ENCODE measurements at places on chromosomes 11 and 22.

DNA sequence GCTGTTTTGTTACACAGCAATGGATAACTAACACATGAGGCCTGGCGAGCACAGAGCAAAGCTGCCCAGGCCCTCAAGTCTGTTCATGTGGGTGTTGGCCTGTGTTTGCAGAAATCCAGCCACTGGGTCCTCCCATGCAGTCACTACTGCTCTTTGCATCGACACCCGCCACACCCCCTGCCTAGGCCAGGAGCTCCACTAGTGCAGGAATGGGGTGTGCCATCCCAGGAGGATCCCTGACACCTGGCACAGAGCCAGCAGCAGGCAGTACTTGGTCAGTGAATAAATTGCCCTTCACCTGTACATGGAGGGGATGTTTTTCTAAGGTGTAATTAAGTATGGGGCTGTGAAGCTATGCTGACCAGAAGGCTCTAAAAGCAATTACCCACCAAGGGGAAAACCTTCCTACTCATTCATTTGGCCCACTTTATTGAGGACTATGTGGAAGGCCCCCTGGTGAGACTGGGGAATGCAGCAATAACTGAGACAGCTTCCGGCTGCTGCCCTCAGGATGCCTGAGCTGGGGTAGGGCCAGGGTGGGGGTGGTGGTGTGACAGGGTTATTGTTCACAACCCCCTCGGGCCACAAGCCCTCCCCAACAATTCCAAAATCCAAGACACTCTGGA is 160.8 kb downstream of the CRYBB2 start:
- no peak for DNase-seq

DNA sequence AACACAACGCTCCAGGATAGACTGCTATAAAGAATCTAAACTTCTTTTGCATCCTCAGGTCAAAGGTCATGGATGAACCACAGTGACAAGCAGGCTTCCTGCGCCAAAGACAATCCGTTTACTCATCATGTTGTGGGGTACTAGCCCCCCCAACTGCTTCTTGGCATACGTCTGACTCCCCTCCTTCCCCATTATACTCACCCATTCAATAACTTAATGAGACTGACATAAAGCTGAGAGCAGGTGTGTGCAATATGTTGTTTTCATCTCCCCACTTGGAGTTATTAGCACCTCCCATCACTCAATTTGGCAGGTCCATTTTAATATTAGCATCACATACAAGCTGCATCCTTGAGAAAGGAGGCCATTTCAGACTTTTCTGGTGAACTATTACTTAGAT is 157.1 kb downstream of the CADM1 start:
- no peak for DNase-seq

- no peak for DNase-seq
Measured at GRCh38 chr11:45217991-45218390, 68.2 kb downstream of the SYT13 start.

DNA sequence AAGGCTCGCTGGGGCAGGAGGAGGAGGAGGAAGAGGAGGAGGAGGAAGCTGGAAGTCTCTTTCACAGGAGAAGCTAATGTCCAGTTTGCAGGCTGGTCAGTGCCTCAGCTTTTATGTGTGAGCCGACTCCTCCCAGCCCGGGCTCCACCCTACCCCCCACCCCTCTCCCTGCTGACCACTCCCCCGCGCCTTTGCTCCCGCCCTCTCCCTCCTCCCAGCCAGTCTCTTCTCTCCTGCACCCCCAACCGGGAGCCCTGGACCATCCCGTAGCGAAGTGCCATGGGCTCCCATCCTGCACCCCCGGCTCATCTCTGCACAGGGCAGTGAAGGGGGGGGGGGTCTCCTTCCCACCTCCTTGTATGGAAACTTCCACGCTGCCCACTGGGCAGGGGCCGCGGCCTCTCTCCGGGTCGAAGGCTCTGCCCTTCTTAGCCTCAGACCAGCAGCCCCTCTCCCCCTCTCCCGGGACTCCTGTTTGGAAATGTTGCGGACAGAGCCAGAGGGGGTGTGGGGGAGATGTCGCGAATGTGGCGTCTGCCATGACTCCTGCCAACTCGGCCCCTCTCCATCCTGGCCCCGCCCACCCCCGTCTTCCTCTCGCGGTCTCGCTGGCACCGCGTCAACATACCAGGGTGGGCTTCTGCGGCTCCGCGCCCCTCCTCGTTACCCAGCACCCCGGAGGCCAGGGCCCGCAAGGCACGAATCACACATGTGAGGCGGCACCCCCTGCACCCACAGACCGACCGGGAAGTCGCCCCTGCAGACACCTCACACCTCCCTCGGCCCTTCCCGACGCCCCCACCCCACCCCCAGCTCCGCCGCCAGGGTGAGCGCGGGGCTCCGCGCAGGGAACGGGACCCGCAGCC is 1.8 kb downstream of the IGF2 start:
- DNase-seq, result no peak

GRCh38 chr11:72240461-72241290 is 3.3 kb downstream of the PHOX2A start:
- no peak for DNase-seq

DNA sequence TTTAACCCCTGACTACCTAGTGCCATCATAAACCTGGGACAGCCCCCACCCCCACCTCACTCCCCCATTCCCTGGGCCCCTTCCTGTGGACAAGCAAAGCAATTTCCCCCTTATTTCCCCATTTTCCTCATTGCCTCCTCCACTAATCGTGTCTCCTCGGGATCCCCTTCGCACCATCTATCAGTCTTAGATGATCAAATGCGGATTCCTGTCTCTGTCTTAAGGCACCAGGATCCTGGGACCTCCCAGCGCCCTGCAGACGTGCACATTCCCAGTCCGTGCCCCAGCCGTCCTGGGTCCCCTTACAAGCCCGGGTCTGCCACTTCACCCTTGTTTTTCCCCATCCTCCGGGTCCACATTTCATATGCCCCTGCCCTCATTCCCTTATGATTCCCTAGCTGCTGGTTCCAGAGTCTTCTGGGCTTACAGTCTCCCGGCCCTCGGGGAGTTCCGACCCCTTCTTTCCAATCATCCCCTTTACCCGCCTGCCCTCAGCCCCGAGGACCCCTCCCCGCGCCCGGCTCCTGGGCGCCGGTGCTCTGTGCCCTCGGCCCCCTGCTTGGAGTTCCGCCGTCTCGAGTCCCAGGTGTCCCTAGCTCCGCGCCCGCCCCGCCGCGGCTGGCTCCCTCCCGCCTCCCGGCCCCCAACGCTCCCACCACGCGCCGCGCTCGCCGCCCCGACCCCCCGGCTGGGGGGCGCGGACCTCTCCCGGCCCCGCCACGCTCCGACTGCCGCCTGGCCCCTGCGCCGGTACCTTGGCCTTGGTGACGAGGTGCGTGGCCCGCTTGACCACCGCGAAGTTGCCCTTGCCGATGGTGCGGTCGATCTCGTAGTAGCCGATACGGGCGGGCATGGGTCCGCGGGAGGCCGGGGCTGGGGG is 599 bp downstream of the SIK3 start:
- DNase-seq, result no peak

DNA sequence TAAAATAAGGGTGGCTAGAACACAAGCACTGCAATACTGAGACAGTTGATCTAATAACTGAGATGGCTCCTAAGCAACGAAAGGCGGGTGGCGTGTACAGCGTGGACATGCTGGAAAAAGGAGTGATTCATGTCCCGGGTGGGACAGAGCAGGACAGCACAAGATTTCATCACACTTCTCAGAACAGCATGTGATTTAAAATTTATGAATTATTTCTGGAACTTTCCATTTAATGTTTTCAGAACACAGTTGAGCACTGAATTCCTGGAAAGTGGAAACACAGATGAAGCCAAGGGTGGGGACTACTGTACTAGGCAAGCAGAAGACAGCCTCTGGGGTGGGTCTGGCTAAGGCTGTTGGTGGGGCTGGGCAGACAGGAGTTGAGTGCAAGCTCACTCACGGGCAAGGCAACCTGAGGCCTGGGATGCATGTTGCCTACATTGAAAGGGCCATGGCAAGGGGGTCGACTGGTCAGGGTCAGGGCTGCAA is 165.6 kb upstream of the DDI1 start:
- DNase-seq, result no peak

GRCh38 chr11:69011624-69012091 is 1.4 kb downstream of the MRGPRF start:
- no peak for DNase-seq

DNA sequence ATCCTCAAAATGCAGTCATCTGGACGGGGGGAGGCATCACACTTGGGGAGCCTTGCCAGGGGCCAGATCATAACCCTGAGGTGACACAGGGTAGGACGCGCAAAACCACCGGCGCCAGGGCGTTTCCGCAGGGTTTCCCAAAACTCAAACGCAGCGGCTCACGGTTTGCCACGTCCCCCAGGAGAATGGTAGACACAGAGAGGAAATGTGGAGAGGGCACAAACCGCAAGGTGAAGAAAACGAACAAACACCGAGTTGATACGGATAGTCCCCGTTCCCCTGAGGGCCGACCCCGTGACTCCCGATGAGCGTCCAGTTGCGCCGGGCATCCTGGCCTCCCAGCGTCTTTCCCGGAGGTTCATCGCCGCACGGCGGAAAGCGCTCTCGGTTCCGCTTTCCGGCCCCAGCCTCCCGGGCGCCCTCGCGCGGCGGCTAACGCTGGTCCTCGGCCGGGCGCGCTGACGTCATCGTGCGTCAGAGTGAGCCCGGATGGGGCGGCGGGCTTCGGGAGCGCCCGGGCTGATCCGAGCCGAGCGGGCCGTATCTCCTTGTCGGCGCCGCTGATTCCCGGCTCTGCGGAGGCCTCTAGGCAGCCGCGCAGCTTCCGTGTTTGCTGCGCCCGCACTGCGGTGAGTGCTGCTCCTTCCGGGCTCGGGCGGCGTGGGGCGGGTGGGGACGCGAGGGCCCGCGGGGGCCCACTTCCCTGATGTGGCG is at the start of gene BIRC2:
BIRC2 (plus strand) TSS at position 467 of the 714 bp plus-strand sequence. CDS start 2,641 bp downstream, outside the sequence.
- peak; percentile 57 for DNase-seq

DNA sequence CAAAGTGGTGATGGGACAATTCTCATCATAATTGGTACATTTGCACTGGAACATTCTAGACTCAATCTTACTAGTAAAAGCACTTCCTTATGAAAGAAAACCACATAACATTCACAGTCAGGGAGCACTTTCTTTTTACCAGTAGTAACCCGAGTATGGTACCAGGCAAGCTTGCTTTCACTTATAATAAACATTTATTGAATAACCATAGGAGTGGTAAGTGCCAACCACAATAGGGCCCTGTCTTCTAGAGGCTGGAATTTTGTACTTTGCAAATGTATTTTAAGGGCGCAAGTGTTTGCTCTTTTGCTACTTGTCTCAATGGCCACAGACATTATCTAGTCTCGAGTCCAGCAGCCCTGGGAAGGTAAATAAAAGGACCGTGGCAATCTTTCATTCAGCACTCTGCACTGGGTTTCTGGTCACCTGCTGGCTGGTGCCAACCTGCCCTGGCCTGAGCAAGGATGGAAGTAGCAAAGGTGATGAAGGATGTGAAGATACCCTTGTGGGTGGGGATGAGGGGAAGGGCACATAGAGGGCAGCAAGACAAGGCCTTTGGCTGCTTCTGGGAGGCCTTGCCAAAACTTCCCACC is 24.2 kb downstream of the C22orf31 start:
- DNase-seq, result no peak

- peak; percentile 94 for DNase-seq
Measured at GRCh38 chr11:518463-519202, 11.6 kb upstream of the RNH1 start.

GRCh38 chr11:8692417-8692816 is 9.8 kb downstream of the RPL27A start:
- no peak for DNase-seq

DNA sequence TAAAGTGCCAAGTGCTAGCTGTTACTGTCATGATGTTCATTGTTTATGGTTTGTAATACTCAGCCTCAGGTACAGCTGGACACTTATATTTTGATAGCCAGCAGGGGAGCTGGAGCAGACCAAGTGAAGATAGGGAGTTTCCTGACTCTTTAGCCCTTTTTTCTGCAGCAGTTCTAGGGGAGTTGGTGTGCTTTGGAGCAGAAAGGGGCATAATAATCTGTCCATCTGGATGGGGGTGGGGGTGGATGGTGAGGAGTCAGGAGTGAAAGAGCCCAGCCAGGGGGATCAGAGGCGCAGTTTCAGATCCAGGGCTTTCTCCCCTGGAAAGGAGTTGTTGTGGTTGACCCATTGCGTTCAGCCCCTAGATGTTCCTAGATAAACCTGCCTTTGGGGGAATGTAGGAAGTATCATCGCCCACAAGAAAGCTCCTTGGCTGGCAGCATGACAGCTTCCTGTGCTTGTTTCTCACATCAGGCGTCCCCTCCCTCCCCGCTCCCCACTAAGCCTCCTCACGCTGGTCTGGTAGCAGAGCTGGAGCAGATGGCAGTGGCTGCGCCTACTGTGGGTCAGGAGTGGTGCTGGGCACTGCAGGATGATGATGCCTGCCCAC is 41.9 kb downstream of the MED15 start:
- no peak for DNase-seq

DNA sequence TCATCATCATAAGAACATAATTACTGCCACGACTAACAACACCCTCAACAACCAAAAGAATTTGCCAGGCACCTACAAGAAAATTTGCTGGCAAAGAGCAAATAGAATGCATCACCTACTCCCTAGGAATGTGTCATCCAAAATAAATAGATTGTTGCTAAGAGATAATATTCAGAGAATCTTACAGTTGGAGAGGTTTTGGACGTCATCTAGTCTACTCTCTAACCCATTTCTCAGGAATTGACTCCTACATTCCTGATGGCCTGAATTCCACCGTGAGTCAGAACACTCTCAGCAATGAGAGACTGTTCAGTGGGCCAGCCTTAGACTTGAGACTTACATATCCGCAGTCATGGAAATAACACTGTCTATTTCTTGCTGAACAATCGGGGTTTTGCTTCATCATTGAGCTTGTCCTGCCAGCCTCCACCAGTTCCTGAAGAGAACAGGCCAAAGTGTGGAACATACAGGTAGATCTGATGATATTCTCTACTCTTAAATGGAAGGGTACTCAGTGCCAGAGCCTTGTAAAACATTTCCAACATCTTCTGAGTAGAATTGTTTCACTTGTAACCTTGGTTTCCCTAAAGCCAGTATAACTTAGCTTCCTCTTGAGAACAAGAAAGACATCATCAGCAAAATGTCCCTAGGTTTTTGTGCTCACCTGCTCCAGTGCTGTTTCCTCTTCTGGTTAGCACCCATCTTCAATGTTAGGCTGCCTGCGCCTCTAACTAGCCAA is 8.3 kb downstream of the KIRREL3 start:
- DNase-seq, result peak; percentile 96

DNA sequence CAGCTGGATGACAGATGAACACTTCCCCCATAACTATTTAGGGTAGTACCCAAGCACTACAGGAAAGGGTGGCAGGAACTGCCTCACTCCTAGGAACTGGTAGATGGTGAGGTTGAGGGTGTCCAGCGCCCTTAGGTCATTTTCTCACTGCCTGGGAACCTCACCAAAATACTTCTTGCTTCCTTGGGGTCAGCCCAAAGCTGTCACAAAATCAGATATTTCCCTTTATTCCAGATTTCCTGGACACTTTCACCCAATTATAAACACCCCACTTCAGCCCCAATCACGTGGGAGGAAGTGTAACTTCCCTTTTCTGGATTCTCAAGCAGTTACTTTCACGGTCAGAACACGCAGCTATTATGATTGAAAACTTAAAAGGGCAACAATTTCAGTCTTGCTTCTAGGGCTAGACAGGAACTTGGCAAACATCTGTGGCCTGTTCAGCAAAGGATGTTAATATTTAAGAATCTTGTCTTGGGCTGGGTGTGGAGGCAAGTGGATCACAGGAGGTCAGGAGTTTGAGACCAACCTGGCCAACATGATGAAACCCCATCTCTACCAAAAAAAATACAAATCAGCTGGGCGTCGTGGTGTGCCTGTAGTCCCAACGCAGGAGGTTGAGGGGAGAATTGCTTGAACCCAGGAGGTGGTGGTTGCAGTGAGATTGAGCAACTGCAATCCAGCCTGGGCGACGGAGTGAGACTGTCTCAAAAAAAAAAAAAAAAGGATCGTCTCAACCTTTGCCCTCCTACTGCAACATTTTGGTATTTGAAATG is 4.0 kb downstream of the FTH1 start:
- no peak for DNase-seq
